ENCODE measurements at places on chromosomes 5 and 9. TPM values are rescaled to one million over a fixed set of nuclear protein-coding genes. Genes with fewer than 3 reads are reported as not detected.

LCP2 gene
- total RNA-seq, result 5.0 TPM

SLC9A3 gene
- total RNA-seq, result 1.7 TPM

DAB2 gene
- 67.6 TPM for total RNA-seq

ANKDD1B gene
- 0.57 TPM for total RNA-seq

ACER2 gene
- total RNA-seq, result 2.1 TPM

C1QTNF3 gene
- total RNA-seq, result 4.4 TPM

AGPAT2 gene
- total RNA-seq, result 40.9 TPM

COL23A1 gene
- not detected for total RNA-seq

CDH12 gene
- total RNA-seq, result not detected

HDAC3 gene
- total RNA-seq, result 47.1 TPM

BHMT gene
- 0.24 TPM for total RNA-seq

IFNK gene
- total RNA-seq, result not detected

NMUR2 gene
- not detected for total RNA-seq

GNA14 gene
- 4.9 TPM for total RNA-seq

PDE6A gene
- 0.45 TPM for total RNA-seq

All from ovary (tissue), 10 donors.